ENCODE measurements at places on chromosomes 11 and 22. TPM values are rescaled to one million over a fixed set of nuclear protein-coding genes. Genes with fewer than 3 reads are reported as not detected.
A peak's percentile ranks its signal among the peaks of the same experiment; 100 is the strongest.

GRCh38 chr22:24401931-24402367 is 25.4 kb upstream of the ADORA2A start:
- no peak overlapping the region for H3K4me3 ChIP-seq
- peaks cover 4% of the 10 kb centered on the region for H3K36me3 ChIP-seq
- no peak for DNase-seq
- H3K4me1 ChIP-seq: peaks cover 36% of the 10 kb centered on the region
- H3K27me3 ChIP-seq: no peaks in the 10 kb centered on the region
- H3K27ac ChIP-seq: no peak overlapping the region

Gene NXPE4
- not detected for total RNA-seq

GRCh38 chr11:73240190-73240781 is 22.2 kb downstream of the P2RY2 start:
- H3K27me3 ChIP-seq: peaks cover 6% of the 10 kb centered on the region
- DNase-seq: no peak
- no peaks in the 10 kb centered on the region for H3K36me3 ChIP-seq

GRCh38 chr22:17583151-17583550 is 19.9 kb downstream of the SLC25A18 start:
- H3K36me3 ChIP-seq: no peaks in the 10 kb centered on the region
- DNase-seq: no peak
- H3K27me3 ChIP-seq: no peaks in the 10 kb centered on the region
- H3K27ac ChIP-seq: no peak overlapping the region
- H3K4me1 ChIP-seq: no peaks in the 10 kb centered on the region
- no peak overlapping the region for H3K4me3 ChIP-seq

DNA sequence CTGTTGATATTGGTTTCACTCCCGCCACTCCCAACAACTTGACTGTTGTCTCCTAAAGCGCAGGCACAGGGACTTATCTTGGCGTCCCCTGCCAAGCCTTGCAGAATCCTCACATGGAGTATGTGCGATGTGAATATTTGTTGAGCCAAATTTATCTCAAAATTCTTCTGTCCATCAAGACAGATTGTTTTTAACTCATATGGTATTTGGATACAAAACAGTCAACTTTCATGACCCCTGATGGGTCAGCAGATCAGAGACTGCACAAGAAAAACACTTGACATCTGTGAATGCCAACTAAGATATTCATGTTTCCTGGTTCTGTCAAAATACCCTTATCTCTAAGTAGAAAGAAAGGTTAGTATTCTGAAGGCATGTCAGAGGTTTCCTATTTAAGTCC is 221.7 kb upstream of the BLID start:
- DNase-seq: no peak
- no peak overlapping the region for H3K4me3 ChIP-seq
- no peaks in the 10 kb centered on the region for H3K27me3 ChIP-seq
- no peaks in the 10 kb centered on the region for H3K4me1 ChIP-seq

- peak overlapping the region; percentile 80 for H3K4me3 ChIP-seq
- H3K4me1 ChIP-seq: peaks cover 7% of the 10 kb centered on the region
- H3K27me3 ChIP-seq: peaks cover 7% of the 10 kb centered on the region
- H3K27ac ChIP-seq: no peak overlapping the region
Observed at GRCh38 chr11:68312780-68313573, 586 bp downstream of the LRP5 start.

- H3K27ac ChIP-seq: no peak overlapping the region
- H3K4me3 ChIP-seq: no peak overlapping the region
- H3K4me1 ChIP-seq: peaks cover 3% of the 10 kb centered on the region
- no peak for DNase-seq
- no peaks in the 10 kb centered on the region for H3K27me3 ChIP-seq
Observed at GRCh38 chr11:71976551-71976950, 22.2 kb upstream of the IL18BP start.

Gene HOATZ
- not detected for total RNA-seq

Gene UFD1
- total RNA-seq: 91.1 TPM

DNA sequence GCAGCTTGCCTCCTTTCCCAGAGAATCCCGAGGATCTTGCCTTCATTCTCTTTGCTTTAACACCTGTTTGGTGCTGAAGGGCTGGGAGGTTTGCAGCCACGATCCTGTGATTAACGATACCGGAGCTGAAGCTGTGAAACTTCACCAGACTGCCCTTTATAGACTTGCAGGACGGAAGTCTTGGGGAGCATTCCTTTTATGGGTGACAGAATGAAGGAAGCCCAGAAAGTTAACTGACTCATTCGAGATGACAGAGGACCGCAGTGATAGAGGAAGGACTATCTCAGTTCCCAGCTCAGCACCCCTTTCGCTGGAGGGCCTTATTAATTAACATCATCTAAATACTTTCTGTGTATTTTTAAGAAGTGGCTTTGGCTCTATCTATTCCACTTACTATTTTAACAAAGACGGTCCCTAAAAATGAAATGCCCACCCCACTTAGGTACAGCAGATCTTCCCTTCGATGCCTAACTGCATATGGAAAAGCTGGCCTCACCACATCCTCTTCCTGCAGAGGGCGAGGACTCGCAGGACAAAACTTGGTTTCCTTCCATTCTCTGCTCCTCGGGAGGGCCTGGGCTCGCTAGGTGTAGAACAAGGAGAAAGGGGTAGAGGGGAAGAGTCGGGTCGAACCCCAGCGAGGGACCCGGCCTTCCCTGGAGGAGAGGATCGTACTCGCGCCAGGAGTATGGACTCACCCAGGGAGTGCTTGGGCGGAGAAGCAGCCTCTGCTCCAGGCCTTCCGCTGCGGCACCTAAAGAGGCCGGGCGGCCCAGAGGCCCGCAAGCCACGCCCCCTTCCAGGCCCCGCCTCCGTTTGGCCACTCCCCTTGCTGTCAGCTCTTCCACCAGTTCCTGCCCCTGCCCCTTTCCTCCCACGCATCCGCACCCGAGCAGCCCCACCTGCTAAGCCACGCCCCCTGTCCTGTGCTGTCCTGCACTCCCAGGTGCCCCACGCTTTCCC is 30.7 kb upstream of the USP47 start:
- H3K36me3 ChIP-seq: no peaks in the 10 kb centered on the region
- H3K4me3 ChIP-seq: no peak overlapping the region

GRCh38 chr22:43164636-43165035 is 13.3 kb downstream of the TSPO start:
- H3K27me3 ChIP-seq: no peaks in the 10 kb centered on the region
- H3K27ac ChIP-seq: no peak overlapping the region
- H3K36me3 ChIP-seq: peaks cover 4% of the 10 kb centered on the region
- no peaks in the 10 kb centered on the region for H3K4me1 ChIP-seq

DNA sequence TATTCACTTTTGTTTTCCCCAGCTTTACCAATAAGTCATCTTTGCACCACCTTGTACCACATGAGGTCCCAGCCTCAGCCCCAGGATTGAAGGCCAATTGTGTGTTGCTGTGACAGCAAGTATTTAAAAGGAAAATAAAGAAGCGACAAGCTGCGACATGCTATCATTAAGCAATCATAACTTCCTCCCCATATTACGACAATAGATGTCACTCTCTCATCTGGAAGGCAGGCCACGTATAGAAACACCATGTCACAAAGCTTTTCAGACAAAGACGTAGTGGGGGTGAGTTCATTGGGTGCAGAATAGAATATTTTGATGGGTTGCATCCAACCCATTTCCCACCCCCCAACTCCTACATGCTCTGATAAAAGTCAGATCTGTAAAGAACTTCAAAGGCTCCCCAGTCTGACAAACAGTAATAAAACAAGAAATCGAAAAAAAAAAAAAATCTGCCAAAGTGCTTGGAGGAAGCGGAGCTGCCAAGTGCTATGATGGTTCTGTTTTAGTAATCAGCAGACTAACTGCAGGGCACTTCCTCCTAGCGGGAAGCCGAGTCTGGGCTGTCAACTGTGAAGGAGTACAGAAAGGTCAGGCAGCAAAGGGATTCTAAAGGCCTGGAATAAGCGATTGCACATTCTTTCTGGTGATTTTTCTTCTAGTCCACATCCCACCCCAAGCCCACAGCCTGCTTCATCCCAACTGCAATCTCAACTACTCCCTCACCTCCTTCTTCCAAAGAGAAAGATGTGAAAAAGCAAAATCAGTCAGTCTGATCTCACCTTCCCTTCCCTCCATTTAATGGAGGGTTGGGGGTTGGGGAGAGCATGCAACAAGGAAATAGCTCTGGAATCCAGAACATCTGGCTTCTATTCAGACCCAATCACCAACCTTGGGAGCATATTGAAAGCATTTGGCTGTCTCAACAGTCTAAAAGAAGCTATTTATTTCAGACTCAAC is 131.4 kb upstream of the UBASH3B start:
- peaks cover 11% of the 10 kb centered on the region for H3K27me3 ChIP-seq
- no peaks in the 10 kb centered on the region for H3K4me1 ChIP-seq
- H3K4me3 ChIP-seq: no peak overlapping the region
- no peak overlapping the region for H3K27ac ChIP-seq
- no peak for DNase-seq
- no peaks in the 10 kb centered on the region for H3K36me3 ChIP-seq

Gene GGT1
- 39.5 TPM for total RNA-seq

GRCh38 chr11:10162222-10162621 is 131.8 kb downstream of the SBF2 start:
- DNase-seq: no peak
- no peaks in the 10 kb centered on the region for H3K4me1 ChIP-seq
- H3K27ac ChIP-seq: no peak overlapping the region
- no peaks in the 10 kb centered on the region for H3K27me3 ChIP-seq

Gene ANKK1
- total RNA-seq: 0.15 TPM

GRCh38 chr22:45861259-45861658 is 115.7 kb downstream of the WNT7B start:
- DNase-seq: no peak
- H3K36me3 ChIP-seq: peaks cover 7% of the 10 kb centered on the region
- peaks cover 12% of the 10 kb centered on the region for H3K27me3 ChIP-seq
- H3K27ac ChIP-seq: no peak overlapping the region

- H3K27ac ChIP-seq: no peak overlapping the region
- no peaks in the 10 kb centered on the region for H3K27me3 ChIP-seq
- H3K4me3 ChIP-seq: no peak overlapping the region
- H3K4me1 ChIP-seq: no peaks in the 10 kb centered on the region
Observed at GRCh38 chr22:29224859-29225410, 19.2 kb downstream of the EMID1 start.

- H3K4me1 ChIP-seq: no peaks in the 10 kb centered on the region
- H3K4me3 ChIP-seq: no peak overlapping the region
- peaks cover 4% of the 10 kb centered on the region for H3K27me3 ChIP-seq
- no peaks in the 10 kb centered on the region for H3K36me3 ChIP-seq
- no peak overlapping the region for H3K27ac ChIP-seq
Observed at GRCh38 chr11:19466314-19466713, 225.6 kb upstream of the E2F8 start.

GRCh38 chr11:62393735-62394134 is 25.1 kb upstream of the SCGB1A1 start:
- DNase-seq: no peak
- H3K4me1 ChIP-seq: peaks cover 10% of the 10 kb centered on the region
- H3K36me3 ChIP-seq: no peaks in the 10 kb centered on the region
- H3K27ac ChIP-seq: no peak overlapping the region

Gene GGTLC3
- not detected for total RNA-seq

DNA sequence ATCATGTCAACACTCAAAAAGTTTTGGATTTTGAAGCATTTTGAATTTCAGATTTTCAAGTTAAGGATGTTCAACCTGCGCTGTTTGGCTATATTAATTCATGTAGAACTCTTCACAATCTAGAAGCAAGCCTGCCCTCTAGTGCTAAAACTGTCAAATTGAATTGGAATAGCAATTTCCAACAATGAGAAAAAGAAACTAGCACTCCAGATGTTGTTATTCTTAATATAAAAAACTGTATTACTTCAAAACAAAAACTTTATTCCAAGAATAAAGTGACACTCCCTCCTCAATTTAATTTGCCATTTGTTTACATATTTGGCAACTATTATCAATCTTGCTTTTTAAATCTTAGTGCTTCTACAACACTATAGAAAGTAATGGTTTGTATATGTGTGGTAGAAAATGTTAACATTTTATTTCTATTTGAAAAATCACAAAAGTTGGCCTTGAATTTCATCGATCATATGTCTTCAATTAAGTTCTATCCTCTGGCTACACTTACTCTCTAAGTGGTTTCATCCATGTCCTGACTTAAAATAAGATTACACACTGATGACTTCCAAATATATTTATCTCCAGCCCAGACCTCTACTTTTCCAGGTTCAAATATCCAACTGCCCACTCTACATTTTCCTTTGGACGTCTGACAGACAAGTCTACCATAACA is 36.6 kb downstream of the DCUN1D5 start:
- peaks cover 1% of the 10 kb centered on the region for H3K36me3 ChIP-seq
- peaks cover 12% of the 10 kb centered on the region for H3K4me1 ChIP-seq
- H3K27ac ChIP-seq: no peak overlapping the region
- DNase-seq: no peak
- no peak overlapping the region for H3K4me3 ChIP-seq

- no peak overlapping the region for H3K27ac ChIP-seq
- H3K4me1 ChIP-seq: no peaks in the 10 kb centered on the region
- no peaks in the 10 kb centered on the region for H3K36me3 ChIP-seq
- H3K4me3 ChIP-seq: no peak overlapping the region
- peaks cover 11% of the 10 kb centered on the region for H3K27me3 ChIP-seq
Observed at GRCh38 chr11:123218451-123218850, 23.4 kb upstream of the CLMP start.

GRCh38 chr11:45960387-45961095 is 38.1 kb downstream of the LARGE2 start:
- H3K27me3 ChIP-seq: no peaks in the 10 kb centered on the region
- H3K4me3 ChIP-seq: no peak overlapping the region
- H3K36me3 ChIP-seq: peaks cover 21% of the 10 kb centered on the region

- no peaks in the 10 kb centered on the region for H3K27me3 ChIP-seq
- no peaks in the 10 kb centered on the region for H3K36me3 ChIP-seq
- H3K4me1 ChIP-seq: peaks cover 40% of the 10 kb centered on the region
Observed at GRCh38 chr11:44725757-44726282, 942 bp upstream of the TSPAN18 start.

- H3K36me3 ChIP-seq: no peaks in the 10 kb centered on the region
- no peaks in the 10 kb centered on the region for H3K27me3 ChIP-seq
- DNase-seq: no peak
- H3K4me3 ChIP-seq: no peak overlapping the region
Observed at GRCh38 chr11:24645563-24645962, 148.7 kb downstream of the LUZP2 start.

GRCh38 chr11:75722669-75723042 is 5.0 kb downstream of the MOGAT2 start:
- H3K27ac ChIP-seq: no peak overlapping the region
- no peaks in the 10 kb centered on the region for H3K27me3 ChIP-seq
- H3K4me1 ChIP-seq: no peaks in the 10 kb centered on the region
- H3K4me3 ChIP-seq: no peak overlapping the region
- DNase-seq: no peak

Gene CLDN5
- total RNA-seq: 0.17 TPM

GRCh38 chr22:46053563-46054090 is 76.7 kb upstream of the WNT7B start:
- peak; percentile 66 for DNase-seq
- no peaks in the 10 kb centered on the region for H3K27me3 ChIP-seq
- peaks cover 50% of the 10 kb centered on the region for H3K4me1 ChIP-seq

- H3K27ac ChIP-seq: no peak overlapping the region
- H3K4me1 ChIP-seq: no peaks in the 10 kb centered on the region
- no peak overlapping the region for H3K4me3 ChIP-seq
- H3K27me3 ChIP-seq: no peaks in the 10 kb centered on the region
- no peaks in the 10 kb centered on the region for H3K36me3 ChIP-seq
- no peak for DNase-seq
Observed at GRCh38 chr22:34904486-34904885, 161.5 kb upstream of the ISX start.

GRCh38 chr11:18347471-18348125 is 25.2 kb downstream of the GTF2H1 start:
- no peak overlapping the region for H3K27ac ChIP-seq
- H3K27me3 ChIP-seq: no peaks in the 10 kb centered on the region
- DNase-seq: no peak
- peaks cover 41% of the 10 kb centered on the region for H3K36me3 ChIP-seq
- peaks cover 6% of the 10 kb centered on the region for H3K4me1 ChIP-seq
- H3K4me3 ChIP-seq: no peak overlapping the region

Gene GALNT18
- 2.7 TPM for total RNA-seq

GRCh38 chr11:18669711-18670110 is 28.9 kb upstream of the TMEM86A start:
- DNase-seq: no peak
- no peaks in the 10 kb centered on the region for H3K27me3 ChIP-seq
- peaks cover 54% of the 10 kb centered on the region for H3K4me1 ChIP-seq
- H3K4me3 ChIP-seq: no peak overlapping the region
- no peak overlapping the region for H3K27ac ChIP-seq
